Vagina (tissue), 2 donors: ENCODE measurements at places on chromosomes 5 and 9.

GRCh38 chr5:142433526-142434321, 108.9 kb upstream of the SPRY4 start:
- H3K4me1 ChIP-seq, result peaks cover 15% of the 10 kb centered on the region
- H3K4me3 ChIP-seq, result no peak overlapping the region
- no peak for DNase-seq
- H3K36me3 ChIP-seq, result no peaks in the 10 kb centered on the region

GRCh38 chr5:165242646-165243045, 1737.2 kb downstream of the MAT2B start:
- no peaks in the 10 kb centered on the region for H3K4me1 ChIP-seq
- H3K27ac ChIP-seq, result no peak overlapping the region
- H3K27me3 ChIP-seq, result no peaks in the 10 kb centered on the region

DNA sequence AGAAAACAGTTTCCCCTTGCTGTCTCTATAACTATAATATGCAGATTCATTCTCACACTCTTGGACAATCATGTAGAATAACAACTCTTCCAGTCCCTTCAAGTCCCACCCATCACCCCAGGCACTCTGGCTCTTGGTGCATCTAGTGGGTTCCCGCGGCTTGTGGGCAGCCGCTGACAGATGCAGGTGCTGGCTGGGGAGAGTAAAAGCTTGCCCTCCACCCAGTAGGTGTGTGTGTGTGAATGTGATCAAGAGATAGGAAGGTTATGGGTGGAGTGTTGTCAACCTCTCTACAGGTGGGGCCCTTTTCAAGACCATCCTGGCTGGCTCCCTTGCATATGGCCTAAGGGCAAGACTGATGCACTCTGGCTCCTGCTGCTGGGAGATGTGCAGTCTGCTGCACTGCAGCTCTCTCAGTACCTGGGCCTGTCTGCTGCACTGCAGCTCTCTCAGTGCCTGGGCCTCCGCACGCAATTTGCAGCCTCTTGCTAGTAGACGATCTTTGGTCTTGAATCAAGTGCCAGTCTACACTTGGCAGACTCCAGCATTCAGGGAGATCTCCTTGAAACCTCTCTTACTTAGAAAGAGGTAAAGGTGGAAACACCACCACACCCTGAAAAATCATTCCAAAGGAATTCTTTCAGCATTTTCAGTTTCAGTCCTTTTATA, 189.7 kb upstream of the GDNF start:
- no peak overlapping the region for H3K27ac ChIP-seq
- DNase-seq, result no peak
- no peaks in the 10 kb centered on the region for H3K27me3 ChIP-seq
- no peaks in the 10 kb centered on the region for H3K4me1 ChIP-seq
- H3K36me3 ChIP-seq, result no peaks in the 10 kb centered on the region

DNA sequence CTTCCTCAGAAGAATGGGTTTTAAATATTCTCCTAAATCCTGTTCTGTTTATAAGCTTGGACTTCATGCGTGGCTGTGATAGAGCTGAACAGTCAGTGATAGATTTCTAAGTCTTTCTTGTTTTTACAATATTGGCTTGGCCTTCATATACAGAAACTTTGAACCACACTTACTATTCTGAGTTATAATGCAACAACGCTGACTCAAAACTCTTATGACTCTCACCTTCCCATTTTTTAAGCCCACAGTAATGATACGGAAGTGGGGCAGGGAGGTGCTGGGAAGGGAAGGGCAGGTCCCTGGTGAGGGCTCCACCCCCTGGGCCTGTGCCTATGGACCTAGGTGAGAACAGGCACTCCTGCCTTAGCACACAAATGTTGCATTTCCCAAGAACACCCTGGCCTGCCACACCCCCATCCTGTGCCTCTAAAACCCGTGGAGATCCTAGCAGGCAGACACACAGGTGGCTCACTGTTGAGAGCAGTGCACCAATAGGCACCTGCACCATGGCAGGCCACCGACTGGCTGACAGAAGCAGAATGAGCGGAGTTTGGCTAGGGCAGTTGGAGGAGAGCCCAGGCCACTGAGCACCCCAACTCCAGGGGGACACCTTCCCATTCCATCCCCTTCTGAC, 376.7 kb downstream of the GABRG2 start:
- no peaks in the 10 kb centered on the region for H3K27me3 ChIP-seq
- no peak for DNase-seq
- H3K4me1 ChIP-seq, result no peaks in the 10 kb centered on the region
- H3K27ac ChIP-seq, result no peak overlapping the region
- no peak overlapping the region for H3K4me3 ChIP-seq
- H3K36me3 ChIP-seq, result no peaks in the 10 kb centered on the region

GRCh38 chr9:107730666-107731065, 241.1 kb upstream of the KLF4 start:
- no peaks in the 10 kb centered on the region for H3K27me3 ChIP-seq
- H3K27ac ChIP-seq, result no peak overlapping the region
- no peak overlapping the region for H3K4me3 ChIP-seq
- no peaks in the 10 kb centered on the region for H3K36me3 ChIP-seq
- H3K4me1 ChIP-seq, result peaks cover 36% of the 10 kb centered on the region
